Stimulated activated CD4-positive, alpha-beta T cell treated with anti-CD3 and anti-CD28 coated beads, Interleukin-1b, Interleukin-23, amount 100 ng/mL, for 1 hour (primary cell): ENCODE measurements at places on chromosomes 1 and 21.

DNA sequence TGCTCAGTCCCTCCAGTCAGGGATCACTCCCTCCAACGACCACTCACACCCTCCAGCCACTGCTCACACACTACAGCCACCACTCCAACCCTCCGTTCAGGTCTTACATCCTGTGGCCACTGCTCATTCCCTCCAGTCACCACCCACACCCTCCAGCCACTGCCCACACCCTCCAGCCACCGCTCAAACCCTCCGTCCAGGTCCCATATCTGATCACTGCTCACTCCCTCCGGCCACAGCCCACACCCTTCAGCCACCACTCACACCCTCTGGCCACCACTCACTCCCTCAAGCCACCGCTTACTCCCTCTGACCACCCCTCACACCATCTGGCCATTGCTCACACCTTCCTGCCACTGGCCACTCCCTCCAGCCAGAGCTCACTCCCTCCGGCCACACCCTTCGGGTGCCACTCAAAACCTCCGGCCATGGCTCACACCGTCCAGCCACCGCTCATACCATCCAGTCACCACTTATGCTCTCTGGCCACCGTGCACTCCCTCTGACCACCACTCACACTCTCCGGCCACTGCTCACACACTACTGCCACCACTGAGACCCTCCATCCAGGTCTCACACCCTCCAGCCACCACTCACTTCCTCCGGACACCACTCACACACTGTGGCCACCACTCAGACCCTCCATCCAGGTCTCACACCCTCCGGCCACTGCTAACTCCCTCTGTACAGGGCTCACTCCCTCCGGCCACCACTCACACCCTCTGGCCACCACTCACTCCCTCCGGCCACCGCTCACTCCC is 4.7 kb upstream of the TFF1 start:
- DNase-seq, result no peak

- DNase-seq, result no peak
Measured at GRCh38 chr1:2950926-2951305, 70.4 kb upstream of the ACTRT2 start.

GRCh38 chr1:198878566-198878965 is 239.7 kb downstream of the PTPRC start:
- no peak for DNase-seq

DNA sequence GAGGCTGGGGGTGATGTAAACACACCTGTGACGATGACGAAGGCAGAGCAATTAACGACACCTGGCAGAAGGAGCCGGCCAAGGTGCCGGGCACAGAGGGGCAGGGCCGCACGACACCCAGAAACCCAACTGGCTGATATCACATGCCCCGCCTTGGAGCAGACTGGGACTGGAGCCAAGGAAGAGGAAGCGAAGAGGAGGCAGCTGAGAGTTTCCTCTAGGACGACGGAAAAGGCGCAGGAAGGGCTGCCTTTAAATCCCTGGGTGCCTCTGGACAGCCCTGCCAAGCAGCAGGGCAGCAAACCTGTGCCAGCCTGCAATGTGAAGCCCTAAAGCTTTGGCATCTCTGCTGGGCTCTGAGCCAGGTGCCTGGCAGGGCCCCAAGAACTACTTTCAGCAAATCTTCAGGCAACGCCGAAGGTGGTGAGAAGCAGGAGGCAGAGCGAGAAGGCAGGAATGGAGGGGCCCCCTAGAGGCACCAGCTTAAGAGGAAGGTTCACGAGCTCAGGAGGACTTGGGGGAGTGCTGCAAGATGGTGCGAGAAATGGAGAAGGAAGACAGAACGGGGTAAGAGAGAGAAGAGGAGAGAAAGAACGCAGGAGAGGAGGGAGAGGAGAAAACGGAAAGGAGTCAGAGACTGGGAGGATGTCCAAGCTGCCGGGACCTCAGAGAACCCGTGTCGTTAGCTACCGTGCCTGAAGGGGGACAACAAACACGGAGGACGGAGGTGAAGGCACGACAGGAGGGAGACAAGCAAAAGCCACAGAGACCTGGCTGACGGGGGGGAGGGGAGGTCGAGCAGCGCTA is 25.3 kb upstream of the PEF1 start:
- DNase-seq, result no peak

GRCh38 chr1:41530411-41530810 is 45.9 kb upstream of the EDN2 start:
- DNase-seq, result no peak

DNA sequence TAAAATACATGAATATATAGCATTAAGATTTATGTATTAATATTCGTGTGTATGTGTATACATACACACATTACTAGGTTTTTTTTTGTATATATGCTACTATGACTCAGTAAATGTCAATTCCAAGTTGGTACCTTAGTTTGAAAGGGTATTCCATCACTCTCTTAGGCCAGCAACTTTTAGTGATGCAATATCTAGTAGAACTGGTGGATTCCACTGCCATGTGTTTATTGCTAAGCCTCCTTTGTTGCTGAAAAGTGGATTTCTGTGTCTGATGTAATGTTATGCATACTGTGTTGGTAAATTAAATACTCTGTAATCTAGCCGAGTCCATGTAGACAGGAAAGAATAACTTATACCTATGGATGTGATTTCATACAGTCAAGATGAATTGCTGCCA is 16.9 kb upstream of the COL11A1 start:
- no peak for DNase-seq

GRCh38 chr1:201171063-201172036 is 17.1 kb upstream of the TMEM9 start:
- peak; percentile 15 for DNase-seq
